ENCODE measurements at places on chromosomes 7 and 10.

DNA sequence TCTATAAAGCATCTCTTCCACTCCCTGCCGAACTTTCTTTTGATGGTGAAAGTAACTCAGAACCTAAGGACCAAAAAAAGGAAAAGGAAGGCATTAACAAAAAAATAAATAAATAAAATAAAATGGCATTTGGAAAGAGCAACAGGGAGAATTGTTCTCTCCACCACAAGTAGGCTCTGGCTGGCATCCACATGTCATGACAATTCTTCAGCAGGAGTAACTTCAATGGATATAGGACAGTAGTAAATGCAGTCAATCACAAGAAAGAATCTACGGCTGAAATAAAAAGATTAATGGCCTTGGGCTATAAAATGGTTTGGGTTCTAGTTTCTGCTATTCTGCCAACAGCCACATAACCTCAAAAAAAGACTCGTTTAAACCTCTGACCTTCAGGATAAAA is 23.9 kb downstream of the NCAPG2 start:
- no peak for DNase-seq

DNA sequence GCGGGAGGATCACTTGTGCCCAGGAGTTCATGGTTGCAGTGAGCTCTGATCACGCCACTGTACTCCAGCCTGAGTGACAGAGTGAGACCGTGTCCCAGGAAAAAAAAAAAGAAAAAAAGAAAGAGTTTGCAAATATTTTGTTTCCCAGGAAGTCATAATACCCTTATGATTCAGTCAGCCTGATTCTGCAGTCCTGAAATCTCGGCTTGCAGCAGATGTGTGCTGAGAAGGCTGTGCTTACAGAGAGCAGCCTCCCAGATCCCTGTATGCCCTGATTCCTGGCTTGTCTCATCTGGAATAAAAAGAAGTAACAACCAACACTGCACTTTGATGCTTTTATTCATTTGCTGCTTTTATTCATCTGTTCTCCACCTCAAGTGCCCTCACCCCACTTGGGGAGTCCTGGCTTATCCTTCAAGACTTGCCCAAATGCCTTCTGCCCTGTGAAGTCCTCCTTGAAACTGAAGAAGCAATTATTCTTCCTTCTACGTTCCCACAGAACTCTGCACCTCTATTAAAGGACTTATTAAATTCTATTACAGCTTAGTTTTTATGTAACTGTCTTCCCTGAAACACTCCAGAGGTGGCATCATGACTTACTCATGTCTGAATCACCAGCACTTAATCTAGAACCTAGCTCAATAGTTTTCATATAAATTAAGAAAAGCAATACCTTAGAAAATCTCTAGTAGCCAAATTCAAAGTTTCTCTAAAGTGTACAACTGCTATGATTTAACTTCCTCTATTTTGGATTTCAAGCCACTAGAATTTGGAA is 27.7 kb upstream of the BPGM start:
- DNase-seq: no peak

DNA sequence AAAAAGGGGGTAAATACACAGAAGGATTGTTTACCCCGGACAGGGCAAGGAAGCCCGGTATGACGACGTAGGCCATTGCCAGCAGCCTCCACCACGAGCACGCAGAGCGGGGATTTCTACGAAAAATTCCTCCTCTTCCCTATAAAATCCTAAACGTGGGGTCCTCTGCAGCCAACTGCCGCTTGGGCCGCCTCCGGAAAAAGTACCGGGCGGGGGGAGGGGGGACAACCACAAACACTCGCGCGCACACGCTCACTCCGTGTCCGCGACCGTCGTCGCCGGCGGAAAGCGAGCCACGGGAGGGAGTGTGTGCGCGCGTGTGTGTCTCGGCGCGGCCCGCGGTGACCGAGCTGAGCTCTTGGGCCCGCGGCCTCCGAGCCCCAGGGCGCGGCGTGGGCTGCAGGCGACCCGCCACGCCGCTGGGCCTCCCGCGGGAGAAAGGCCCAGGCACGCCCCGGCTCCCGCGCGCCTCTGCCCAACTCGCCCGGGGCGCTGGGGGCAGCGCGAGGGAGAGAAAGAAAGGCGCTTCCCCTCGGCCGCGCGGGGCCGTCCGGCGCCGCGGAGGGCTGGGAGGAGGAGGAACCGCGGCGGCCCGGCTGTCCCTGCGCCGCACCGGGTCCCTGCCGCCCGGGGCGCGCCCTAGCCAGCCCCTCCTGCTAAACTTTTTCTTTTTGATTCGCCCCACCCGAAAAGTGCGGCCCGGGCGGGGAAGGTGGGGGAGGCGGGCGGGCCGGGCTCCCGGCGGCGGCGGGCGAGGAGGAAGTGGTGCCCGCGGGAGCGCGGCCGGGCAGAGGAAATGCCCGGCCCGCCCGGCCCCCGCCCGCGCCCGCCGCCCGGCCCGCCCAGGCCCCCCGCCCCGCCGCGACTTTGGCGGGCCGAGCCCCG is 1.5 kb downstream of the CTBP2 start:
- DNase-seq: no peak

DNA sequence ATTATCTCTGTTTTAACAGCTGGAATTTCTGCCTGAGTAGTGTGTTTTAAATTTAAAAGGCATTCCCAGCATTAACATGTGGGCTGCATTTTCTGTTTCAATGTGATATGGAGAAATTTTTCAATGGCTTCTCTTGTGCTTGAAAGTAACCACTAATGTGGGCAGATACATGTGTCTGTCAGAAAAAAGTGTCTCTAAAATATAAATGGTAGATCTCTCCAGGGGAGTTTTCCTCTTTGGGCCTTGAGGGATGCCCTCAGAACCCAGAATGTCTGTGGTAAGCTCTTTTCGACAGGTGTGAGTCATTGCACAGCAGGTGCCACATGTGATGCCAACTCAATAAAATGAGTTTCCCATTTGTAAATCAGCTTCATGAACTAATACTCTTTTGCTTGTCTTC is 221.1 kb downstream of the SEMA3E start:
- DNase-seq: no peak

DNA sequence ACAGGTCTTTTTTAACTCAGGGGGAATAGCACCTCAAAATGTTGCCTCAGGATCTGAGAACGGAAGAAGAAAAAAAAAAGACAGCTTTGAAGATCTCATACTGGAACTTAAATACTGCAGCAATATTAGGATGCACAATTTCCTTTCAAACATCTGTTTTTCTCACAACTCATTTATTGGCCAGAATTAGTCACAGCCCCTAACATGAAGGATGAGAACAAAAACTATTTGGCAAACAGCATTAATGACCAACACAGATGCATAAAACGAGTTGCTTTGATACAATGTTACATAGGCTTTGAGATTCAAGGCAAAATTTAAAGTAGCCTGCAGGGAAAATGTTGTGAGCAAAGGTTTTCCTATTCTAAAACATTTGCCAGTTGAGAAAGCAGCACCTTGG is 36.5 kb downstream of the JMJD1C start:
- DNase-seq: no peak

GRCh38 chr10:31836569-31837406 is 91.8 kb downstream of the ARHGAP12 start:
- DNase-seq: no peak

DNA sequence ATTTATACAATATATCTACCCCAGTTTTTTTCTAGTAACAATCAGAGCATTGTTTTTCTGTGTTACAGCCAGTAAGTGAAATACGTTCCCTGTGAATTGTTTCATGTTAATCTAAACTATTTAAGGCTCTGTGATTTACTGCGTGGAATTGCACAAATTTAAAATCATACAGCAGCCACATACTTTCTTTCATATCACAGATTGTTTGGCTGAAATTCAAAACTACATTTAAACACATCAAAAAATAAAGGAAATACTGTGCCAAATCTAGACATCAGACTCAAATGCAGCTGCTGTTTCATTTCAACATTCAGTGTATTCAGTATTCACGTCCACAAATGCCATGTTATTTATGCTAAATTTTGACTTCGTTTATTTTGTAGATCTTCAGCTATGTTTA is 242.6 kb upstream of the HGF start:
- no peak for DNase-seq

GRCh38 chr7:100567751-100568175 is 5.9 kb downstream of the SAP25 start:
- no peak for DNase-seq

DNA sequence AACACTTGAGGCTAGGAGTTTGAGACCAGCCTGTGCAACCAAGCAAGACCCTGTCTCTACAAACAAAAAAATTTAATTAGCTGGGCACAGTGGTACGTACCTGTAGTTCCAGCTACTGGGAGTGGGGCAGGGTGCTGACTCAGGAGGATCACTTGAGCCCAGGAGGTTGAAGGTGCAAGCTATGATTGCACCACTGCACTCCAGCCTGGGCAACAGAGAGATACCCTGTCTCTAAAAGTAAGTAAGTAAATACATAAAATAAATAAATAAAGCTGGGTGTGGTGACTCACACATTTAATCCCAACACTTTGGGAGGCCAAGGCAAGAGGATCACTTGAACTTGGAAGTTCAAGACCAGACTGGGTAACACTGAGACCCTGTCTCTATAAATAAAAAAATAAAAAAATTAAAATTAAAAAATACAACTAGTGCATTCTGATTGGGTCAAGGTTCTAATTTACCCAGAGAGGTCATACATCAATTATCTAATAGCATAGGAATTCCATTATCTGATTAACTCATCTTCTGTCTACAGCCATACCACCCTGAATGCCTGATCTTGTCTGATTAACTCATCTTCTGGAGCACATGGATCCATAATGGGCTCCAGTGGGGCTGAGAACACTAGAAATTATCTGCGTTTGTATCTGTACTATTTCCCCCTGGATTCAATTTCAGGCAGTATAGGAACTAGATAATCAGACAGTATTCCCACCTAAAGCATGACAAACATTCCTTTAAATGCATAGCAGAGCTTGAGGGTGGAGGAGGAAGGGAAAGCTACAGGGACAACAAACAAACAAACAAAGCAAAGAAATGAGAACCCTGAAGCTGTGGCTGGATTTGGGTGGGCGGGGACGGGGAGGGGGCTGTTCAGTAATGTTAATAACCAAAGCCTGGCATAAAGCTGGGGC is 21.0 kb upstream of the HILPDA start:
- no peak for DNase-seq

- no peak for DNase-seq
These were observed 108.6 kb downstream of the SRI start for GRCh38 chr7:88111140-88111743.

GRCh38 chr7:52723606-52724005 is 311.8 kb upstream of the POM121L12 start:
- DNase-seq: no peak

GRCh38 chr7:98701372-98701771 is 84.3 kb downstream of the NPTX2 start:
- no peak for DNase-seq

DNA sequence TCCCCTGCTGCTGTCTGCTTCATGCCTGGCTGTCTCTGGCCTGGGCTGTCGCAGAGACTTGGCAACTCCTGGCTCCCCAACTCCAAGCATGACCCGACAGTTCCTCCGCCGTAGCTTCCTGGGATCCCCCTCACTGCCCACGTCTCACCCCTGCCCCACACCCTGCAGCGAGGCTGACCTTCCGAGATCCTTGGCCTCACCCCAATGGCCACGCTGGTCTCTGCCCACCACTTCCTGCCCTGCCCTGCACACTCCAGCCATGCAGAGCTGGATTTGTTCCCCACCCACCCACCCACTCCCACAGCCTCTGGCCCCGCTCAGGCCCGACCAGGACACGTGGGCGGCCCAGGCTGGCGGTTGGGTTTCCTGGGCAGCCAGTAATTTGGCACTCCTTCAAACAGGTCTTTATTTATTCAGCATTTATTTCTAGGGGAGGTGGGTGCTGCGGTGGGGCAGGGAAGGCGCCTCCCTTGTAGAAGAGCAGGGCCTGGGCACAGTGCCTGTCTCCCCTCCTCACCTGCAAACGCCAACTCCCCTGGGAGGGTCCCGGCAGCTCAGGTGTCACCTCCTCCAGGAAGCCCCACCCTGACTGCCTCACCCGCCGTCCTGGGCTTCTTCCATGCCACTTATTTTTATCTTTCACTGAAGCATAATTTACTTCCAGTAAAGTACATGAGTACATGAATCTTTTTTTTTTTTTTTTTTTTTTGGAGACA is 25.5 kb downstream of the GTF2IRD1 start:
- DNase-seq: no peak

- DNase-seq: no peak
These were observed 672.2 kb downstream of the INHBA start for GRCh38 chr7:41030673-41031072.

- DNase-seq: no peak
These were observed 32.3 kb downstream of the SDHAF3 start for GRCh38 chr7:97149843-97150242.
